HEK293T (cell line): ENCODE measurements at places on chromosomes 6 and 20.

GRCh38 chr6:38100380-38100779 lies 280.9 kb downstream of the ZFAND3 start:
- no peak for DNase-seq

- no peak for DNase-seq
These were observed 214.5 kb upstream of the CITED2 start for GRCh38 chr6:139588734-139589593.

- DNase-seq = peak; percentile 61
These were observed 410 bp downstream of the SYNE1 start for GRCh38 chr6:152636609-152637295.

DNA sequence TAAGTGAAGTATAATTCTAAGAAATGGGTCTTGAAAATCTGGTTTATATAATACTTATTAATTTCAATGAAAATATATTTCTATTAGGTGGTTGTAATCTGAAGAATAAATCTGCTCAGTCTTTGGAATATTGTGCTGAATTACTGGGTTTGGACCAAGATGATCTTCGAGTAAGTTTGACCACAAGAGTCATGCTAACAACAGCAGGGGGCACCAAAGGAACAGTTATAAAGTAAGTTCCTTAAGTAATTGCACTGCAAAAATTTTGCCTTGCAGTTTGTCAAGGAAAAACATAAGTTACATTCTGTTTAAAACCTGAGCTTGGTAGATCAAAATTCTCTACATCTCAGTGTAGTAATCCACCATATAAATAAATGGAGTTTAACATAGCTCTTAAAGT lies 106.0 kb downstream of the MYO6 start:
- DNase-seq = peak; percentile 35

DNA sequence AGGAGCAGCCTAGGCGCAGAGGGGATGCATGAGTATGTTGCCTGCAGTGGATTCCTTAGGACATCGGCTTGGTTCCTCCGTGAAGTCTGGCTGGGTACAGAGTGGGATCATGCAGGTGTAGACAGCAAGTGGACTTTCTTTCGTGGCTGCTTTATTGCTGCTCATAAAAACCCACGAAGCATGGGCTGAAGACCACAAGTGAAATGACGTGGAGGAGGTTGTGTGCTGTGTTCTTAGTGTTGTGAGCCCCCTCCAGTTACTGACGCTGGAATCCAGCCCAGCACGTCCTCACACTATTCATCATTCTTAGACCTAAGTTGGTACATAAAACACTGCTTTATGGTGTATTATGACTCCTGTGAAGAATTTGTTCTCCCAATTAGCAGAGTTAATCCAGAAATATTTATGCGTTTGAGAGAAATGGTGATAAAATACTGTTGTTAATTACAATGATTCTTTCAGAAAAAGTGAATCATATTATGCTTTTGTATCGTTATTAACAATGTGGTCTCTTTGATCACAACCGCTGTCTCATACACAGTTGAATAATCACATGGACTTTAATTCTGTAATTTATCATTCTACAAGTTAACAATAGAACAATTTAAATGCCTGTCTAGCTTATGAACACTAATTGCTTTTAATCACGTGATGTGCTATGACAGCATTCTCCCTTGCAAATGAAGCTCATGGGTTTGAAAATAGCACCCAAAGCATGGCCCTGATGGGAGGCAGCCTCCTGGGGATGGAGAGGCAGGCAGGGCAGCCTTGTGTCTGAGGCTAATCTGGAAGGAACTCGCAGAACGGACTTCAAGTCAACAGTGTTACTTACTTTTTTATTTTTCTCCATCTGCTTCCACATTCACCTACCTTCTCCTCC lies 233.9 kb upstream of the SYNDIG1 start:
- DNase-seq = no peak

- DNase-seq = no peak
These were observed 349.8 kb upstream of the ARID1B start for GRCh38 chr6:156427345-156427744.

DNA sequence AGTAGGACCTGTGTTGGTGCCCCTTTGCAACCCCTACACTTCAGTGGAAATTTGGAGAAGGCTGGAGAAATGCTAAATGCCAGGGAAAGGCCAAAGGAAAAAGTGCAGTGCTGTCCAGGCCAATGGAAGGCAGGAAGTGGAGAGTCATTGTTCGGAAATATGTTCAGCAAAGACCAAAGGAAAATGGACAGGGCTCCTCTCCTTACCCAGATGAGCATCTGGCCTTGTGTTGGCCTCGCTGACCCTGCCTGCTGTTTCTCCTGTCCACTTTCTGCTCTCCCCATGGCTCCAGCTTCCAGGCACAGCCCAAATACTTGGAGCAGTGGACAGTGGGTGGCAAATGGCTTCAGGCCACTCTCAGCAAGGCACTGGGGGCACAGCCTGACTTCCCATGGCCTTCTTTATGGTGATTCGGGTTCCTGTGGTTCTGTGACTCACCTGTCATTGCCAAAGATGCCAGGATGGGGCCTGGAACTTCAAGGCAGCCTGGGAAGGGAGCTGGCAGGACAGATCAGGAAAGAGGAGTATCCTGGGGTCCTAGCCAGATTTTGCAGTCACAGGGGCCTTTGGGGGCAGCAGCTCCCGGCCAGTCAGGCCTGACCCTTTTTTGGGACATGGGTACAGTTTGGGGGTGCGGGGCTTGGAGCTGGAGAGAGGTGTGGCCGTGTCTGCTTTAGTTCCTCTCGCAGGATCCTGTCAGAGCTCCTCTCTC lies 190.9 kb upstream of the SLC24A3 start:
- no peak for DNase-seq

DNA sequence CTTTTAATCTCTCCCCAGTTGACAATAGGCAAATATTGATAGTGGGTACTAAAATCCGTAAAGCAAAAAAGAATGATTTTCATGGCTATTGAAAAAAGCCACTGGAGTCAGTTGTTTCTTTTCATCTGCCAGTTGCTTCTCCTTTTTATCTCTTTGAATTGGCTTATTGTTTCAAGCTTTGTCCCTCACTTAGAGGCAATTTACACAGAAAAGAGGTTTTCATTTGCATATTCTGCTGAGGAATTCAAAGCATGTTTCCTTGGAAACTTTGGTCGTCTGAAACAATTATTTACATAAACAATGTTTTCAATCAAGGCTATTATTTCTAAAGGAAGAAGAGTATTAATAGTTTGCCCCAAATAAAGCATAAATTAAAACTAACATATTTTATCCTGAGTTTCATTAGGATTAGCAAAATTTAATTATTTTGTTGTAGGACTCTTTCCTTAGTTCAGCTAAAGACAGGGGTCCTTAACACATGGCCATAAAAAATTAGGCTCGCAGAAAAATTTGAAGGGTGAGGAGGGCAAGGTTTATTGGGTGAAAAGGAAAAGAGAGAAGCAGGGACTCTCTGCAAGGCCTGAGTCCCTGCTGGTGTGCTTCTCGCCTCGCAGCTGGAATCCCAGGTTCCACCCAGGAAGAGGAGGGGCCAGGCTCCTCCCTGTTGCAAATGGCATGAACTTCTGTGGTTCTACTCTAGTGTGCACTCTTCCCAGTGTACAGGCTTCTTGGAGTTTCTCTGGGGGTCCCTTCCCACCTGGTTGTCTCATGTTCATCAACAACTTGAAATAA lies 138.8 kb upstream of the LAMA2 start:
- no peak for DNase-seq

GRCh38 chr6:109166673-109167072 lies 71.4 kb downstream of the CEP57L1 start:
- no peak for DNase-seq

DNA sequence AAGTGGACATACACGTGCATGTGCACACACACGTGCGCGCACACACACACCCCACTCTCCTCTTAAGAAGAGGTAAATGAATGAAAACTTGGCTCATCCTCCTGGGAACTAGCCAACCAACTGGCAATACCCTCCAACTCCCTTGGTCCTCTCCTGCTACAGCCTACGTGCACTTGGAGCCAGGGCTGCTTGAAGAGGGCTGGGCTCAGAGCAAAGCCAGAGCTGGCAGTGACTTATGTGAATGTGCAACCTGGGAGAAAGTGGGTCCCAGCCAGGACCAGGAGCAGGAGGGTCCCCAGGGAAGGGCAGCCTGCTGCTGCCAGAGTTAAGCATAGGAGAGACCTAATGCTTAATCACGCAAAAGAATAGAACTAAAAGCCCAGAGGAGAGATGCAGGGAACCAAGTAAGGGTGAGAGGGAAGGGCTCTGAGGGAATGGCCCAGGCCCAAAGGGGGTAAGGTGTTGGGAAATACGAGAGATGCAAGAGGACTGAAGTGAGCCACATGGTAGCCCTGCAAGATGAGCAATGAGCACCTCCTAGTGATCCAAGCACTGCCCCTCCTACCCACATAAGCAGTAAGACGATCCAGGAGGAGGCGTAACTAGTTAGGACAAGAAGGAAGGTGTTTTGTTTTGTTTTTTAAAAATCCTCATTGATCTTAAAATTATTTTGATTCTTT lies 24.7 kb downstream of the TRAF3IP2 start:
- DNase-seq = no peak
